DND-41 (cell line): ENCODE measurements at places on chromosomes 6 and 20.

GRCh38 chr6:2244261-2245102, 923 bp downstream of the GMDS start:
- DNase-seq, result no peak

DNA sequence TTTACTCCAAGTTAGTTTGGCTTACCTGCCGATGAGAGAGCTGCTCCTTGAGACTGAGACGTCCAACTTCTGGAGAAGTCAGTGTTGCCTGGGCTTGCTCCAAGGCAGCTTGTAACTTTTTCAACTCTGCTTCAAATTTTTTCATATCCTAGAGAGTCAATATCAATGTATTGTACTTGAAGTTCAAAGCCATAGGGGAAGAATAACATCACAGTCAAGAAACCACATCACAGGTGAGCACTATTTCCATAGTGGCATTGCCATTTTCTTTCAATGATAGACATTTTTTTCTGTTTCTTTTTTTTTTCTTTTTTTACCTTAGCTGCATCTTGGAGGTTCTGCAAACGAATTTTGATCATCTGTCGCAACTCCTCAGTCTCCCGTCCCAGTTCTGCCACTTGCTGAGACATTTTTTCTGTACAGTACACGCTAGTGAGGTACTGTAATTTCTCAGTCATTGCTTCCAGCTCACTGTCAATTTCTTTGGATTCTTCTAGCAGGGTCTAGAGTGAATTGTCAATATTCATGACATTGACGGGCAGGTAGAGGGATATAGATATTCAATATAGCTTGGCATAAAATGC, 326.7 kb downstream of the SYNE1 start:
- peak; percentile 9 for DNase-seq

DNA sequence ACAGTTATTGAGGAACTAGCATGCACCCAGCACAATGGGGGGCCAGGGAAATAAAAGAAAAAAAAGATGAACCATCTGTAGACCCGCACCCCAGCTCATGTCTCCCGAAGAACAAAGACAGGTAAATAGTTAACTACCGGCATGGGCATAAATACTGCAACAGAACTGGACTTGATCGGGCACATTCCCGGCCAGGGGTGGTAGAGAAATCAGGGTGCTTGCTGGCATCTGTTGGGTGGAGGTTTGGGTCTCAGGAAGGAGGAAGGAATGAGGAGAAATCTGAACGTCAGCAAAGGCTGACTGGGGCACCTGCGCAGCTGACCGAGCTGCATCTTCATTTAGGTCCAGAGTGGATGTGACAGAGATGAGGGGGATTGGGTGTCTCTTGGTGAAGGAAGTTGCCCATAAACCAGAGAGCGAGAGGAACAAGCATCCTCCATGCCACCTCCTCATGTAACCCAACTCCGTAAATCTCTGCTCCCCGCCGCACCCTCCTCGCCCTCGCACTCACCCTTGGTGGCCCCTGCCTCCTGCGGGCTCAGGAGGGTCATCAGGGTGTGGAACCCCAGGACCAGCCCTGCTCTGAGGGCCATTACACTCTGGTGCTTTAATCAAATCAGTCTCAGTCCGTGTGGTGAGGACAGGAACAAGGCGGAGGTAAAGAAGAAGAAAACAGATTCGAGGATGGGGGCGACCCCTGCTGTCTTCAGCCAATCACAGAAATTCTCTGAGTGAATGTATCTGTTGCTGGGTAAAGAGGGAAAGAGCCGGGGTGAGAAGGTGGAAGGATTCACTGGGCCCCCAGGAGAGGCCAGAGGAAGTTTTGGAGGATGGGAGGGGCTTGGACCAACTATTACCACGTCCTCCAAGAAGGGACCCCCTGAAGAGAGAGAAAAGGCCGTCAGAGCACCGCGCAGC, at the start of gene HLA-DOA:
HLA-DOA (minus strand) TSS at position 648 of the 918 bp plus-strand sequence.
- DNase-seq, result peak; percentile 12

DNA sequence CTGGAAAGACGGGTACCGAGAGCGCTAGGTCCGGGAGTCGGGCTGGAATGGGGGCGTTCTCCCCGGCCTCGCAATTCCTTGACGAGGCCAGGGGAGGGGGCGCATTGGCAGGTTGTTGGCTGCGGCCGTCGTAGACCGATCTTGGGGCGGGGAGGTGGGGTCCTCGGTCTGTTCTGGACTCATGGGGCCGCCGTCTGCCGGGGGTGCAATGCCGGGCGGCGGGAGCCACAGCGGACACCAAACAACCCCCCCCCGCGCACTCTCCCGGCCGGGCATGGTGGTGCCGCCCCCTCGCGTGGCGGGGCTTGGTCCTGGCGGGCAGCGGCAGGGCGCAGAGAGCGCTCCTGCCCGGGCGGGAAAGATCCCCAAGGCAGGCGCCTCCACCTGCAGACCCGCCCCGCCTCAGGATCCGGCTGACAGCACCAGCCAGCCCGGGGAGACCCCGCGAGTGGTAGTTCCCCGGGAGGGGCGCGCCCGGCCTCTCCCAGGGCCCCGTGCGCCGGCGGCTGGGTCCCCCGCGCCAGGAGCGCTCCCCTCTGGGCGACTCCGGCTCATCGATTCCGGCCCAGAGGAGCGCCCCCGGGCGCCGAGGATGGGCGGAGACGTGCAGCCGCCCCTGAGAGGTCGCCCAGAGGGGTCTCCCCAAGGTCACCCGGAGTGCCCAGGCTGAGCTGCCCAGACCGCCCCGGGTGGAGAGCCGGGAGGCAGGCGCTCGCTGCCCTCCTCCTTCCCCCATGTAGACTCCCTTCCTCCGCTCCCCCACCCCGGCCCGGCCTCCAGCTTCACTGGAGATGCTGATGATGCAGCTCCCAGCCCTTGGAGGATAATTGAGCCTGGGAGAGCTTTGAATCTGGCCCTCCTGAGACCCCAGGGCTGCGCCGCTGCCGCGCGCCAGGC, 709 bp downstream of the PPP1R16B start:
- DNase-seq, result peak; percentile 56

GRCh38 chr6:32182555-32182981, 1.5 kb downstream of the AGER start:
- DNase-seq, result no peak

DNA sequence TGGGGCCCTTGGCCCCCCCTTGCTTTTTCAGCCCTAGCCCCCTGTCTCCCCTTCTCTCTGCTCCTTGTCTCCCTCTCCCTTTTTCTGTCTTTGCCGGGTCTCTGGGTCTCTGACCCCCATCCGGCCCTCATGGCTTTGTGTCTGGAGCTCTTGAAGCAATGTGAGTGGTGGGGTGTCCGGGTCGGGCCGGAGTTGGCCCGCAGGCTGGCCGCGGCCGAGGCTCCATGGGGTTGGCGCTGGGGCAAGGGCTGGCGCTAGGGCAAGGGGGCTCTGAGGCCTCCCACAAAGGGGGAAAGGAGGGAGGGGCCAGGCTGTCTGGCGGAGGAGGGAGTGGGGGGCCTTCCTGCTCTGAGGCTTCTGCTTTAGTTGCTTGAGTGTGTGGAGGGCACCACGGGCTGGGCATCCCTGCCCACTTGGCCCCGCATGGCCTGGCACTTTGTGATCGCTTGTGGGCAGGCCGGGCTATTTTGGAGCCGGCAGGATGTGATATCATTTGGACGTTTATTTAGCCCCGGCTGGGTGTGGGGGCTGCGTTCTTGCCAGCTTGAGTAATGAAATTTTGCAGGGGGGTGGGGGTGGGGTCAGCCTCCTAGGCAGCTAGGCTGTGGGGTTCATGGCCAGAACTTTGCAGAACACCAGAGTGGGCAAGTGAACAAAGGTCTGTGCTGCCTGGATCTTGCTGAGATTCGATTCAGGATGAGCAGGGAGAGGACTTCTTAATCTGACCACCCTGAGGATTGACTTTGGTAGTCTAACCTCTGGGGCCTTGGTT, 78.7 kb upstream of the MYL9 start:
- peak; percentile 29 for DNase-seq

GRCh38 chr6:21026576-21027273, 492.5 kb downstream of the CDKAL1 start:
- DNase-seq, result no peak

GRCh38 chr20:25437153-25437581, 29.7 kb downstream of the GINS1 start:
- DNase-seq, result no peak

GRCh38 chr6:109055771-109056235, 38.8 kb downstream of the SESN1 start:
- DNase-seq, result no peak

DNA sequence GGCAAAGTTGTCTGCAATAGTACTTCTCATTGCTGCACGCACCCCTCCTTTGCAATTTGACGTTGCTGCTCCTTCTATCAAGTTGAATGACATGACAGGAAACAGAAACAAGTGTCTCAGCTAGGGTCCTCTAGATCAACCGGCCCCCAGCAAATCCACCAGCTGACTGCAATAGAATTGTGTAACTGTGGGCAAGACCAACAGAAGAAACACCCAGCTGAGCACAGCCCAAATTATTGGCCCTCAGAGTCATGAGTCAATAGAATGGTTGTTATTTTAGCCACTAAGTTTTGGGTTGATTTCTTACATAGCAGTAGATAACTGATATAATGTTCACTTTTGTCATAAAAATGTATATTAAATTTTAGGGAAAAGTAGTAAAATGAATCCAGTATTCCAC, 202.7 kb downstream of the MAFB start:
- no peak for DNase-seq

DNA sequence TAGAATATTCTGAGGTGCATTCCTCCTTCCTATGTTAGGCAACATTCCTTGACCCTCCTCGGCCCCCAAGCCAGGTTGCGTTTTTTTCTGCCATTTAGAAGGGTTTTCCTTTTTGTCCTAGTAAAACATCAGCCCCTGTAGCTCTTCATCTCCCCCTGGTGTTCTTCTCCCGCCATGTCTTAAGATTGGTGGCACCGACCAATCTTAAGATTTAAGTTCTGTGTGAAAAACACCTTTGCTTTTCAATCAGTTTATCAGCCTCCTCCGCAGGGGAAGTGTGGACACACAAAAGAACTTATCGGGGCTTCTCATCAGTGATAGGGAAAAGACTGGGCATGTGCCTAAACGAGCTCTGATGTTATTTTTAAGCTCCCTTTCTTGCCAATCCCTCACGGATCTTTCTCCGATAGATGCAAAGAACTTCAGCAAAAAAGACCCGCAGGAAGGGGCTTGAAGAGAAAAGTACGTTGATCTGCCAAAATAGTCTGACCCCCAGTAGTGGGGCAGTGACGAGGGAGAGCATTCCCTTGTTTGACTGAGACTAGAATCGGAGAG, 719 bp upstream of the EDN1 start:
- DNase-seq, result peak; percentile 34

DNA sequence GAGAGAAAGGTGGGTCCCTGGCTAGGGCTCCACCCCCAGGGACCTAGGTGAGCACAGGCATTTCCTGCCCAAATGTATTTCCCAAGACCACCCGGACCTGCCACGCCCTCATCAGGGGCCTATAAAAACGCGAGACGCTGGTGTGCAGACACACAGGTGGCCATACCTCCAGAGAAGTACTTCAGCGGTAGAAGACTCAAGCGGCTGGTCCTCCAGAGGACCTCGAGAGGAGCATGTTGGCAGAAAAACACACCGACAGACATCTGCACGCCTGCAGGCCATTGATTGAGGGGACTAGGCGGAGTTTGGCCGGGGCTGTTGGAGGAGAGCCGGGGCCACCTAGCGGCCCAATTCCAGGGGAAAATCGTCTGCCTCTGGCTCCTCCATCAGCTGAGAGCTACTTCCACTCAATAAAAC, 695.8 kb upstream of the MMS22L start:
- no peak for DNase-seq

DNA sequence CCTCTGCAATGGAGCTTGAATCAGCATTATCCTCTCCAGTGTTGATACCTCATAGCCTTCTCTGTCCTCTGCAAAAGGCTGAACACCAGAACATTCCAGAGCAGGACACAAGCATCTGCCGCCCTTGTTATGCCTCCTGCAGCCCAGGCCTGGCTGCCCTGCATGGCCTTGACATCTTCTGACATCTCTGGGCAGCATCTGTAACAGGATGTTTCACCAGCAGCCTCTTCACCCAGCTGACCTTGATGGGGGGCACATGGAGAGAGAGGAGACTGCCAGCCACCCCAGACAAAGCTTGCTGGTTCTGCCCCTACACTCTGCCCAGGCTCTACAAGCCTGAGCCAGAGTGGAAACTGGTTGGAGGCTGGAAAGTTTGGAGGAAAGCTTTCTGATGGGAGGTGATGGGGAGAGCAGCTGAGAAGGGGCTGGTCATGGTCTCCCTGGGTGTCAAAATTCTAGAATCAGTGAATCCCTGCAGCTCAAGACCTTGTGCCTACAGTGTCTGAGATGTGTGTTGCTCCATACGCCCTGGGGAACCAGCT, 145.1 kb downstream of the MRPL14 start:
- DNase-seq, result no peak

GRCh38 chr6:26392932-26393636, 9.0 kb upstream of the BTN3A1 start:
- DNase-seq, result no peak

DNA sequence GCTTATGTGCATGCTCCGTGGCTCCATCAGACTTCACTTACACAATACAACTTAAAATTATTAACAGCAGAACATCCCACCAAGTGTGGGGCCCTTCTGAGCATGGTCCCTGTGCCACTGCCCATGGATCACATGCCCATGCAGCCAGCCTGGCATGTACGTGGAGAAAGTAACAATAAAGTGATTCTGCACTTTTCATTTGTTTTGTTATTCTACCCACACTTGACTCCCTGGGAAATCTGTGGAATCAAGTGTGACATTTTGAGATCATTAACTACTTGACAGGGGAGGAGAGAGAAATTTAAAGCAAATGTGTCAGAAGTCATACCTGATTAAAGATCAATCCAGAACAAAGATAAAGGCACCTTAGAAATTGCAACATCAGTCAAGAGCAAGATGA, 112.0 kb downstream of the ISM1 start:
- no peak for DNase-seq

- DNase-seq, result peak; percentile 14
These were observed 49.0 kb downstream of the MDGA1 start for GRCh38 chr6:37648465-37649330.

GRCh38 chr6:111623046-111623718, 17.5 kb upstream of the TRAF3IP2 start:
- DNase-seq, result no peak

GRCh38 chr6:17012421-17013225, 89.2 kb upstream of the STMND1 start:
- no peak for DNase-seq

DNA sequence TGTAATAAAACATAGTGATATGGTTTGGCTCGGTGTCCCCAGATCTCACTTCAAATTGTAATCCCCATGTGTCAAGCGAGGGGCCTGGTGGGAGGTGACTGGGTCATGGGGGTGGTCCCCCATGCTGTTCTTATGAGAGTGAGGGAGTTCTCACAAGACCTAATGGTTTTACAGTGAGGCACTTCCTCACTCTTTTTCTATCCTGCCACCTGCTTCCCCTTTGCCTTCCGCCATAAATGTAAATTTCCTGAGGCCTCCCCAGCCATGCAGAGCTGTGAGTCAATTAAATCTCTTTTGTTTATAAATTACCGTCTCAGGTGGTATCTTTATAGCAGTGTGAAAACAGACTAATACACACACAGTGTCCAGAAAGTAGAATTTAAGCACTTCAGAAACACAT, 78.5 kb downstream of the REPS1 start:
- DNase-seq, result no peak

DNA sequence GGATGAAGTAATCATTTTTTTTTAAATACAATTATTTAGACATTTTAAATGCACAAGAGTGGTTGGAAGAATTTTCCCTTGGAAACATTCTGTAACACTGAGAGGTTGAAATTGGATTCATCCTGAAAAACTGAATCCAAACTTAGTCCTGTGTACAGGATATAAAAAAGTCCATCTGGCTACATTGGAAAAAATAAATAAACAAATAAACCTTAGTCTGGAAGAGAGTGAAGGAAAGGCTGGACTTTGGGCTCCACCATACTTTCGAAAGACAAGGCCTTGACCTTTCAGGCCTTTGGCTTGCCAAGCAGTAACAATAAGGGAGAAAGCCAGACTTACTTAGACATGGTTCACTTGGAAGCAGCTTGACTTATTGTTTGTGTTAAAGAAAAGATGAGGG, 664.3 kb downstream of the TENT5A start:
- DNase-seq, result no peak
